ENCODE measurements at places on chromosomes 16 and 17. TPM values are rescaled to one million over a fixed set of nuclear protein-coding genes. Genes with fewer than 3 reads are reported as not detected.

MYH1 gene
- not detected for total RNA-seq

KRTAP2-2 gene
- not detected for total RNA-seq

ASB16 gene
- total RNA-seq = 0.32 TPM

CDRT15L2 gene
- total RNA-seq = not detected

UMOD gene
- not detected for total RNA-seq

DNA sequence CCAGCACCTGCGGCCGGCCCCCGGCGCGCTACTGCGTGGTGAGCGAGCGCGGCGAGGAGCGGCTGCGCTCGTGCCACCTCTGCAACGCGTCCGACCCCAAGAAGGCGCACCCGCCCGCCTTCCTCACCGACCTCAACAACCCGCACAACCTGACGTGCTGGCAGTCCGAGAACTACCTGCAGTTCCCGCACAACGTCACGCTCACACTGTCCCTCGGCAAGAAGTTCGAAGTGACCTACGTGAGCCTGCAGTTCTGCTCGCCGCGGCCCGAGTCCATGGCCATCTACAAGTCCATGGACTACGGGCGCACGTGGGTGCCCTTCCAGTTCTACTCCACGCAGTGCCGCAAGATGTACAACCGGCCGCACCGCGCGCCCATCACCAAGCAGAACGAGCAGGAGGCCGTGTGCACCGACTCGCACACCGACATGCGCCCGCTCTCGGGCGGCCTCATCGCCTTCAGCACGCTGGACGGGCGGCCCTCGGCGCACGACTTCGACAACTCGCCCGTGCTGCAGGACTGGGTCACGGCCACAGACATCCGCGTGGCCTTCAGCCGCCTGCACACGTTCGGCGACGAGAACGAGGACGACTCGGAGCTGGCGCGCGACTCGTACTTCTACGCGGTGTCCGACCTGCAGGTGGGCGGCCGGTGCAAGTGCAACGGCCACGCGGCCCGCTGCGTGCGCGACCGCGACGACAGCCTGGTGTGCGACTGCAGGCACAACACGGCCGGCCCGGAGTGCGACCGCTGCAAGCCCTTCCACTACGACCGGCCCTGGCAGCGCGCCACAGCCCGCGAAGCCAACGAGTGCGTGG, 1.5 kb downstream of the NTN1 start:
- DNase-seq = no peak

- no peak for DNase-seq
Observed at GRCh38 chr16:48317026-48317425, 68.2 kb downstream of the SIAH1 start.

- no peak for DNase-seq
Observed at GRCh38 chr17:17557796-17558195, 33.7 kb downstream of the PEMT start.

GRCh38 chr16:12677502-12677901, 126.2 kb downstream of the CPPED1 start:
- DNase-seq = no peak

DNA sequence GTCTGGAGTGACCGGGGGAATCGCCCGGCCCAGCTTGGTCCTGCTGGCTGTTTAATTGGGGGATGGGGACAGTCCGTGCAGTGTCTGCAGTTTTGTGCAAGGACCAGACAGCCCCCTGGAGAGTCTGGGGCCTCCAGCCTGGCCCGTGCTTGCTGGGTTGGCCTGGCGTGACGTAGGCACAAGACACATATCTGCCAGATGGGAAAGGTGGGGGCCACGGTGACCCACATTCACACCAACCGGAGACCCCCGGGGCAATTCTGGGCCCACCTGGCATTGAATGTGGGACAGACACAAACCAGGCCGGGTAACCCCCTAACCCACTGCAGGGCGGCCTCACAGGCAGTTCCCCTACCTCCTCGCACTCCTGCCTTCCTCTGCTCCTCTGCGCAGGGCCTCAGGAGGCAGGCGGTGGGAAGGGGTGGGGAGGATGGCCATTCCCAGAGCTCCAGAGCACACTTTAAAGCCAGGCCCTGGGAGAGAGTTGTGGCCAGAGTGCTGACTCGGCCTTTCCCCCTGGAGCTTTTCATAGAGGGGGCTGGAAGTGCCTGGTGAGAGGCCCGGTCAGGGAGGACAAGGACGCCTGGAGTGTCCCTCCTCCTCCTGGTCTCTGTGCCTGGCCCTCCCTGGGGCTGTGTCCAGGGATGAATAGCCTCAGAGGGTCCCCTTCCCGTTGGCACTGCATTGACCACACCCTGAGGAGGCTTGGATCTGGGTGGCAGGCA, 1.5 kb downstream of the MRC2 start:
- DNase-seq = no peak

GRCh38 chr16:23967775-23968174, 132.0 kb downstream of the PRKCB start:
- DNase-seq = no peak

- DNase-seq = no peak
Observed at GRCh38 chr17:13785981-13786598, 184.4 kb upstream of the HS3ST3A1 start.

DNA sequence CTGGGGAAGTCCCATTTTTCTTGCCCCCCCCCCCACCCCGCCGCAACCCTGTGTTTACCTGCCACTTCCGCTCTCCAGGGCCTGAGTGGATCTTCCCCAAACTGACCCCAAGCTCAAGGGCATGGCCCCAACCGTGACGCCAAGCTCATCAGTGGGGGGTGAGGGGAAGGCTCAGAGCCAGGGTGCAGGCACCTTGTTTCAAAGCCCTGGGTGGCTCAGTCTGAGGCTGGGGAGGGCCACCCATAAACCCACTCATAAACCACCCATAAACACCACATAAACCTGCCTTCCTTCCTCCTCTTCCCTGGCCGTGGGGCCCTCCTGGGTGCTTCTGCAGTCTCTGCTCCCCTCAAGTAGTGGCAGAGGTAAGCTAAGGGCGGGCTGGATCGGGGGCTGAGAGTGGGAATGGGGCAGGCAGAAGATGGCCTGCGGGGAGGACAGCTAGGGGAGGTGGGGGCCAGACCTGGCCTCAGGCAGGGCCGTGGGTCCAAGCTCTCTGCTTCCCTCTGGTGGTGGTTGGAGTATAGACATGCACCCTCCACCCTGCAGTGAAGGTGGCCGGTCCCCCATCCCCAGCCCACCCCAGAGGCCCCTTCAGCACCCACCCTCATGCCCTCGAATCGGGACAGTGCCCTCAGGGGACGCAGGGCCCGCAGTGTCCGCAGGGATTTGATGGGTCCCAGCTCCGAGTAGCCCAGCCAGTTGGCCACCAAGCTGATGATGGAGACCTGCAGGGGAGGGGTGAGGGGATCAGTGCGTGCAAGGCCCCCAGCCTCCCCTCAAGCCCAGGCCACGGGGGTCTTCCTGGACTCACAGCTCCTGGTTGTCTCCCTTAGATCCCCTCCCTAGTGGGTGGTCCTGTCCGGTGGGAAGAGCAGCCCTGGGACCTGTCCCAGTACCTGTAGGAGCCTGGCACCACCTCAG, 14.6 kb upstream of the CD79B start:
- DNase-seq = peak; percentile 57

DNA sequence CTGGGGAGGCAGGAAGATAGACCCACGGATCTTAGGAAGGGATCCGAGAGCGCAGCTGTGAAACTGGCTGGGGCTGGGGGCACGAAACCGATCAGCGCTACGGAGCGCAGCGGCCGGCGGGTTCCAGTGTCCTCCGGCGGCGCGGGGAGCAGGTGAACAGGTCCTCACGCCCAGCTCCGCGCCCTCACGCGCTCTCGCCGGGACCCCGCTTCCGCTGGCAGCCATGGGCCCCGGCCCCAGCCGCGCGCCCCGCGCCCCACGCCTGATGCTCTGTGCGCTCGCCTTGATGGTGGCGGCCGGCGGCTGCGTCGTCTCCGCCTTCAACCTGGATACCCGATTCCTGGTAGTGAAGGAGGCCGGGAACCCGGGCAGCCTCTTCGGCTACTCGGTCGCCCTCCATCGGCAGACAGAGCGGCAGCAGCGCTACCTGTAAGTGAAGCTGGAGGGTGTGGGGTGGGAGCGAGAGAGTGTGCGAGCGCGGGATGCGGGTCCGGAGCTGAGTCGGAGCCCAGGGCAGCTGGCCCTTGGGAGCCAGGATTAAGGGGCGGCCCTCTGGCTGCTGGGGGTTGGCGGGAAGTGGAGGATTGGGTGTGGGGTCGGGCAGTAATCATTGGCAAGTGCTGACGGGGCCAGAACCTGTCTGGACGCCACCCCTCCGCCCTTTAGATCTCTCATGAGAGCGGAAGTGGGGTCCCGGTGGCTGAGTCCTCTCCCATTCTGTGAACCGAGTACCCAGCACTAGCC, 479 bp downstream of the ITGA3 start:
- peak; percentile 70 for DNase-seq

- no peak for DNase-seq
Observed at GRCh38 chr16:86768999-86769398, 190.7 kb downstream of the FOXL1 start.

DNA sequence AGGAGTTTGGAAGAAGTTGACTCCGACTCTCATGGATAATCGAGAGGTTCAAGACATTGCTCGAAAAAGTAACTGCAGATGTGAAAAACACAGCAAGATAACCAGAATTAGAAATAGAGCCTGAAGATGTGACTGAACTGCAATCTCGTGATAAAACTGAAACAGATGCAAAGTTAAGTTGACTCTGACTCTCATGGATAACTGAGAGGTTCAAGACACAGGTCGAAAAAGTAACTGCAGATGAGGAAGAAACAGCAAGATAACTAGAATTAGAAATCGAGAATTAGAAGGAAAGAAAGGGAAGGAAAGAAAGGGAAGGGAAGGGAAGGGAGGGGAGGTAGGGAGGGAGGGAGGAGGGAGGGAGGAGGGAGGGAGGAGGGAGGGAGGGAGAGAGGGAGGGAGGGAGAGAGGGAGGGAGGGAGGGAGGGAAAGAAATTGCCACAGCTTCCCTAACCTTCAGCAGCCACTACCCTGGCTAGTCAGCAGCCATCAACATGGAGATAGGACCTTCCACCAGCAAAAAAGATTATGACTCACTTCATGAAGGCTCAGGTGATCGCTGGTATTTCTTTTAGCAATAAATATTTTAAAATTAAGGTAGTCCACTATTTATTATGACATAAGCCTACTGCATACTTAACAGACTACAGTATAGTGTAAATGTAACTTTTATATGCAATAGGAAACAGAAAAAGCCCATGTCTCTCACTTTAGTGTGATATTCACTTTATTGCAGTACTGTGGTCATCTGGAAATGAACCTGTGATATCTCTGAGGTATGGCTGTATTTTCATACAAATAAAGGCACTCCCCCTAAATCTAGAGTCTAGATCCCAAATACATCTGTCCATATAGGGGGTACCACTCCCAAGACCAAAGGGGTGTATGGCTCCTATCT, 68.3 kb downstream of the KANSL1 start:
- DNase-seq = no peak

Data from colonic mucosa (tissue), 4 donors.